ENCODE measurements at places on chromosomes 4 and X.

DNA sequence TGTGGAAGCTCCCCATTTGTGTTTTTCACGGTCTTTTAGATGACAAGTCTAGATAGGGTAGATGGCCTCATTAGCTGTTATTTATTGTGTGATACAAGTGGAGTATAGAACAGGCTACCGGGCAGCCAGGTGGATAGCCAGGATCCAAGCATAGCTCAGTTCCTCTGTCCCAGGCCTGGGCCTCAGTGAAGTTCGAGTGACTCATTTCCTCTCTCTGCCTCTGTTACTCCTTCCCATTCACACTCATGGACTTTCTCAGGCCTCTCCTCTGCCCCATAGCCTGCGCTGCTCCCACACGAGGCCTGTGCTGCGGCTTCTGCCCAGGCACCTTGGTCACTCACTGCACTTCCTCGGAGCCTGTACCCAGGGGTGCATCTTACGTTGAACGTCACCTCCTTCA lies 54.5 kb downstream of the TENM3 start:
- DNase-seq: no peak

DNA sequence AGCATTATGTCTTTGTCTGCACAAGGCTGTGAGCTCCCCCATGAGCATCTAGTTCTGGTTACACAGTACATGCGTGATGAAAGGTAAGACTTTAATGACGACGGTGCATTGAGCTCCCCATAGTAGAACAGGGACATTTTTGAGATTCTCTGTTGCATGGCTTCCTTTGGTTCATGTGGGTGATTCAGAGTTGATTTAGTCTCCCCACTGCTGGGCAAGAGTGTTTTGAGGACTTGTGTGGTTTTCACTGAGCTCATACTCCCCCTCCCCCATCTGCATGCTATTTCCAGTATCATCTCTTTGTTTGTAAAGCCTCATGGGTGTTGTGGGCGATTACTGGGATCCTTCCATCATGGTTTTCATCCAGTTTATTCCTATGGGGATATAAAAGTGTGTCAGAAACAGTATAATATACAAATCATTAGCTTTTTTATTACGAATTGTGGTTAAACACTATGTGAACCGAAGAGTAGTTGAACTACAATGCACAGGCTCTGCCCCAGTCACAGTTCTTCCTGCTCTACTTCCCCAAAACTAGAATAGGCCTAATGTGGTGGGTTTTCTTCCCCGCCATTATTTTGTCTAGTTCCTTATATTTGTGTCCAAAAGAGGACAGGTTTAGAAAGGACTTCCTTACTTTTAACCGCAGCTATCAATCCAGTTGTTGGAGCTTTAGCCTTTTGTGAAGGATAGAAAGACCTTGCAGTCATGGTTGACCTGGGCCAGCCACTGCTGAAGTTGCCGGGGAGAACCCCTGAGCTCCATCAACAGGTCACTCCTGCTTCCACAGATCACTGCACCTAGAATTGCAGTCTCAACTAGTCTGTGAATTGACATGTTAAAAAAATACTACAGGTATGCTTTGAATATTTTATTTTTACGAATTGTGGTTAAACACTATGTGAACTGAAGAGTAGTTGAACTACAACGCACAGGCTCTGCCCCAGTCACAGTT lies 30.4 kb downstream of the KIT start:
- no peak for DNase-seq

DNA sequence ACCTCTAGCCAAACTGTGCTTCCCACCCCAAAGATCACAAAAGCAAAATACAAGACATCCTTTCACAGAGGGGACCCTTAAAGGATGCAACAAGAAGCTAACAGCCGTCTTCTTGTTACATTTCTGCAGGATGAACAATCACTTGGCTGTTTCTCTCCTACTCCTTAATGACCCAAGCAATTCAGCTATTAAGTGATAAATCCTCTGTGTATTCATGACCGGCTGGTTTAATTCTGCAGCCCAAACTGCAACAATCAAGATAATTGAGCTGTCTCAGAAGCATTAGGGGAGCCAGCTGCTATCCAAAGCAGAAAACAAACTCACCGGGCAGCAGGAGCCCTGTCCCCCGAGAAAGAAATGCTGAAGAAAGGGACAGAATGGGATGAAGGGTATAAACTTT lies 85.9 kb upstream of the ACSL4 start:
- no peak for DNase-seq

GRCh38 chr4:54542119-54542438 lies 115.7 kb upstream of the KIT start:
- DNase-seq: no peak

GRCh38 chr4:150244600-150244999 lies 166.4 kb downstream of the DCLK2 start:
- no peak for DNase-seq

DNA sequence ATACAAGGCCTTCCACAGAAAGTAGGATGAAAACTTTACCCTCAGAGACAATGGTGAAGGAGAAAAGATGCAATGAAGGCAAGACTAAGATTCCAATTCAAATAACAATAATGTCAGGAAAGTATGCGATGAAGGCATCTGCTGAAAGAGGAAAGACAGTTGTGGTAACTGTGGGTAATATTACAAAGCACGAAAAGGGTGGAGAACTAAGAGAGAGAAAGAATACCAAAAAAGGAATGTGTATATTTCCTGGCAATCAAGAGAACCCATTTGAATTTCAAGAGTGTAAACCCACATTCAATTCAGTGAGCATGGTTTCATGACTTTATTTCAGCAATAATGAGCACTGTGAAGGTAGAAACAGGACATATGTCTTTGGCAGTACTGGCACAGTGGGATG lies 225.5 kb downstream of the PALLD start:
- no peak for DNase-seq

GRCh38 chr4:86508436-86508835 lies 85.7 kb upstream of the PTPN13 start:
- DNase-seq: no peak

DNA sequence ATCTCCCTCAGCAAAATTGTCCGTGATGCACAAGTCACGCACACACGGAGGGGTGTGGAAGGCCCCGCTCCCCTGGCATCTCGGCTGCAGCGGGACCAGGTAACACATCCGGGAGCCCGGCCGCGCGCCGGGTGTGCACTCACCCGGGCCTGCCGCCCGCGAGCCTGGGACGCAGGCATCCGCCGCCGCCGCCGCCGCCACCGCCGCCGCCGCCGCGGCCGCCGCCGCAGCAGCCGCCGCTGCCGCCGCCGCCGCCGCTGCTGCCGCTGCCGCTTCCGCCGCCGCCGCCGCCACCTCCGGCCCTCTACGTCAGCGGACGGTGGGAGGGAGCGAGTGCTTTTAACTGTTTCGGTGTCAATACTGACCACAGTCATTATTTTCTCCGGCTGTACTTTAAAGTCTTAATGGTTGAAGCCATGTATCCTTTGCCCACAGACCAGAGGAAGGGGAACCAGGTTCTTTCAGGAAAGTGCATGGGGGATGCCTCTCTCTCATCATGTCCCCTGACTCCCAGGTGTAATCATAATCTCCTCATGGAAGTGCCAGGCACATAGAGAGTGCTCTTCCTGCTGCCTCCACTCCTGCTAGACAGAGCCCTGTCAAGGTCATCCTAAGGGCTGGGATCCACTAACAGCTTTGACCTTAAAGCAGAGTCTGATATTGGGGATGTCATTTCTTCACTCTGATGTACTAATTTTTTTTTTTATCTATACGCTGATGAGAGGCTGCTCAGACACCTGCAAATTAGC lies 38.0 kb downstream of the MAGEE2 start:
- no peak for DNase-seq

- DNase-seq: no peak
These were observed 681 bp downstream of the EXOC1 start for GRCh38 chr4:55854129-55854528.

GRCh38 chr4:40206426-40206825 lies 9.6 kb downstream of the RHOH start:
- DNase-seq: no peak

DNA sequence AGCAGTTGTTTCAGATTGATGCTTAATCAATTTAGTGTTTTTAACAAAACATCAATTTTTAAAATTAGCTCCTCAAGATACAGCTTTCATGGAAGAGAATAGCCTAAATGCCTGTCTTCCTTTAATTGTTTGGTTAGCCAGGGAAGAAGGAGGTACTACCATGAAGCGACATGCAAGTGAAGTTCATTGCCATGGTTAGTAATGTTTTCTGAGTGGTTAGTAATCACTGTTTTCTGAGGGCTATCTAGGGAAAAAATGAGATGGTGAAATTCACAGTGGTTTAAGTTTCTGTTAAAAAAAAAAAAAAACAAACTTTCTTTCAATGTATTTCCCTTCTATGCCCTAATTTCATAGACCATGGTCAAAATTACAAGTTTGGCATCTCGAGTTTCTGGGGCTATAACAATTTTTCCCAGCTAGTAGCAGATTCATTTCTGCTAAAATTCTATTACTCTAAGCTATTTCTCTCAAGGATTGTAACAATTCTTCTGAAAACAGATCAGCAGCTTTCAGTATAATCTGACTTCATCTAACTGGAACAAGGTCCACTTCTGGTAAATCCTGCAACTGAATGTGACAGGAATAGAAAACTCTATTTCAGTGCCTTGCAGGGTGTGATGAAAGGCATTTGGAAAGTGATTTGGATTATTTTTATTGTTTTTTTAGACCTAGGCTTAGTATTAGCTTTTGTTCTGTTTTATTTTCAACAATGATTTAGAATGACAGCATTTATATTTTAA lies 157.0 kb downstream of the PCDH18 start:
- DNase-seq: no peak

DNA sequence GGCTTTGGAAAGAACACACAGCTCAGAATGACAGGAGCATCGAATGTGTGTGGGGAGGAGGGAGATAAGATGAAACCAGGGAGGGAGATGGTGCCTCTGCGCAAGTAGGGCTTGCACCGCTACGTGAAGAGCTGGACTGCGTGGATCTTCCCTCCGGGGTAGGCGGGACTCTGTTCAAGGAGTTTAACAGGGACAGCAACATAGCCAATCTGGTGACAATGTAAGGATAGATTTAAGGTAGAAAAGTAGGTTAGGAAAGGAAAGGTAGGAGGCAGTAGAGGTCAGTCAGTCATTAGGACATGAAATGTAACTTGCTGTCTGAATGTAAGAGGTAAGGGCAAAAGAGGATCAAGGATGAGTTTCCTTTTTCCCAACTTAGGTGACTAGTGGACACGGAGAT lies 152.5 kb downstream of the DCTD start:
- no peak for DNase-seq
